ENCODE measurements at places on chromosomes 13 and 19. TPM values are rescaled to one million over a fixed set of nuclear protein-coding genes. Genes with fewer than 3 reads are reported as not detected.

The ERICH6B gene
- total RNA-seq: not detected

The CRB3 gene
- total RNA-seq: 5.1 TPM

GRCh38 chr13:79043208-79043607 lies 362.8 kb downstream of the RBM26 start:
- H3K4me3 ChIP-seq: no peak overlapping the region
- no peak for DNase-seq
- no peaks in the 10 kb centered on the region for H3K27me3 ChIP-seq
- H3K27ac ChIP-seq: no peak overlapping the region
- no peaks in the 10 kb centered on the region for H3K36me3 ChIP-seq
- no peaks in the 10 kb centered on the region for H3K4me1 ChIP-seq

DNA sequence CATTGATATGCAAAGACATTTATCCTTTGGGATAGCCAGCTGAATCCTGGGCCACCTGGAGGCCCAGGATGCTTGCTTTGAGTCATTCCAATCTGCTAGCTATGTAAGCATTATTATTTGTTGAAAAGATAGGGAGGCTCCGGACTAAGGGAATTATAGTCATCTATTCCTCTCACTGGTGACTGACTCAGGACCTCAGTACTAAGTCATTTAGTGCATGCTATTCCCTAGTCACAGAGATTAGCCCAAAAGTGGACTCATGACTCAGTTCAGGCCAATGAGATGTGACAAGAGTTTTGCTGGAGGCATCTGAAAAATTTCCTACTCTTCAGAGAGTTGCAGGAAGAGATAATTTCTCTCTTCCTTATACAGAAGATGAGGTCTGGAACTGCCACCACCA lies 67.9 kb upstream of the ITM2B start:
- DNase-seq: no peak
- H3K36me3 ChIP-seq: no peaks in the 10 kb centered on the region
- no peak overlapping the region for H3K4me3 ChIP-seq
- peaks cover 13% of the 10 kb centered on the region for H3K4me1 ChIP-seq

The C19orf81 gene
- total RNA-seq: not detected

DNA sequence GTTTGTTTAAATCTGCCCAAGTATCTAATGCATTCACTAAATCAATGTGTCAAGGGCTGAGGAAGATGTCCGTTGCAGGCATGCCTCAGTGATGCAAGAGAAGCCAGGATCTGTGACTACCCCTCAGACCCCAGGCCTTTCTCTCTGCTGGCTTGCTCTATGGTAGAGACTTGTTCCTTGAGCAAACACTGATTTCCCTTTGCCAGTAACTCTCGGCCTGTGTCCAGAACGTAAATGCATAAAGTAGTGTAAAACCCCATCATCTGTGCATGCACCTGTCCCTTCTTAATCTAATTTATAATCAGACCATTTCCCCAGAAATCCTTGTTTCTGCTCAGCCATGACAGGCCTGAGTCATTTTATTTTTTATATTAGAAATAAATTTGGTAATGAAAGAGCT lies 28.7 kb upstream of the FRY start:
- no peaks in the 10 kb centered on the region for H3K36me3 ChIP-seq
- no peak for DNase-seq
- no peak overlapping the region for H3K4me3 ChIP-seq
- H3K27ac ChIP-seq: no peak overlapping the region

The IL12RB1 gene
- total RNA-seq: 39.3 TPM

GRCh38 chr19:52635786-52636570 lies 2.2 kb downstream of the ZNF83 start:
- no peak overlapping the region for H3K4me3 ChIP-seq
- H3K4me1 ChIP-seq: peaks cover 20% of the 10 kb centered on the region
- no peaks in the 10 kb centered on the region for H3K36me3 ChIP-seq
- H3K27ac ChIP-seq: no peak overlapping the region

DNA sequence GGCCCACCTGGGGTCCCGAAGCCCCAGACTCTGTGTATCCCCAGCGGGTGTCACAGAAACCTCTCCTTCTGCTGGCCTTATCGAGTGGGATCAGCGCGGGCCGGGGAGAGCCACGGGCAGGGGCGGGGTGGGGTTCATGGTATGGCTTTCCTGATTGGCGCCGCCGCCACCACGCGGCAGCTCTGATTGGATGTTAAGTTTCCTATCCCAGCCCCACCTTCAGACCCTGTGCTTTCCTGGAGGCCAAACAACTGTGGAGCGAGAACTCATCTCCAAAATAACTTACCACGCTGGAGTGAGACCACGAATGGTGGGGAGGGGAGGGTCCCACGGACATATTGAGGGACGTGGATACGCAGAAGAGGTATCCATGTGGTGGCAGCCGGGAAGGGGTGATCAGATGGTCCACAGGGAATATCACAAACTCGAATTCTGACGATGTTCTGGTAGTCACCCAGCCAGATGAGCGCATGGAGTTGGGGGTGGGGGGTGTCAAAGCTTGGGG lies 1.0 kb upstream of the ICAM5 start:
- peaks cover 59% of the 10 kb centered on the region for H3K27me3 ChIP-seq
- H3K27ac ChIP-seq: no peak overlapping the region
- peaks cover 77% of the 10 kb centered on the region for H3K4me1 ChIP-seq
- peak overlapping the region; percentile 34 for H3K4me3 ChIP-seq

- H3K36me3 ChIP-seq: peaks cover 15% of the 10 kb centered on the region
- peak overlapping the region; percentile 52 for H3K4me3 ChIP-seq
- peak overlapping the region; percentile 100 for H3K27ac ChIP-seq
- H3K4me1 ChIP-seq: peaks cover 51% of the 10 kb centered on the region
- peak; percentile 88 for DNase-seq
Measured at GRCh38 chr19:39409208-39410016, 2.8 kb downstream of the ZFP36 start.

DNA sequence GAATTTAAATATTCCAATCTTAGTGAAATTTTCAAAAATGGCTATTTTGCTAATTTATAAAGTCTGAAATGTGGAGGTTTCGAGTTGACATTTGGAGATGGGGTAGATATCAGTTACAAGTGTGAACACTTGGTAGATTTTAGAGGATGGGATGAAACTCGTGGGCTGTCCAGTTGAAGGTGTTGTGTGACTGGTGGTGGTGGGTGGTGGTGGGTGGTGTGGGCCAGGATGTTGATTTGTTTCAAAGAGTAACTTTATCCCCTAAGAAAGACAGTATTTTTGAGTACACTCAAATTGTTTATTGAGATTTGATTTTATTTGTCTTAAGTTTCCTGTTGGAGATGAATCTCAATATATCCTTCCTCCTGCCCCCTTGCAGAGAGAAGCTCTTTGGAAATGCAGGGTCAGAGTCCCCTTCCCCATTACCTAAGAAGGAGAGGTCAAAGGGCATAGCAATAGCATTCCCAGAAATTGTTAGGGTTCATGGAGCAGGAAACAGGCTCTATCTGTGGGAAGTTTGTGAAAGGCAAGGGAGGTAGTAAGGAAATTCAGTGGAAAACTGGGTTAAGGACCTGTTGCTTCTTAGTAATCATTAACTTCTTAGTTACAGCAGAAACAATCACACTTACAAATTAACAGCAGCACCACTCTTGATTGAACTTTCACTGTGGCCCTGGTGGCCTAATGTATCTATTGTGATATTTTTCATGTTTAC lies 133.6 kb upstream of the RNF113B start:
- DNase-seq: no peak
- H3K4me3 ChIP-seq: no peak overlapping the region
- no peaks in the 10 kb centered on the region for H3K36me3 ChIP-seq
- no peak overlapping the region for H3K27ac ChIP-seq
- no peaks in the 10 kb centered on the region for H3K4me1 ChIP-seq

The FGF22 gene
- 1.9 TPM for total RNA-seq

GRCh38 chr13:51624207-51624606 lies 39.9 kb downstream of the WDFY2 start:
- no peak overlapping the region for H3K4me3 ChIP-seq
- H3K27me3 ChIP-seq: no peaks in the 10 kb centered on the region
- peaks cover 17% of the 10 kb centered on the region for H3K4me1 ChIP-seq
- DNase-seq: no peak
- no peak overlapping the region for H3K27ac ChIP-seq

The KLF1 gene
- not detected for total RNA-seq

The ZNF345 gene
- 18.0 TPM for total RNA-seq

The KLHL26 gene
- 13.4 TPM for total RNA-seq

DNA sequence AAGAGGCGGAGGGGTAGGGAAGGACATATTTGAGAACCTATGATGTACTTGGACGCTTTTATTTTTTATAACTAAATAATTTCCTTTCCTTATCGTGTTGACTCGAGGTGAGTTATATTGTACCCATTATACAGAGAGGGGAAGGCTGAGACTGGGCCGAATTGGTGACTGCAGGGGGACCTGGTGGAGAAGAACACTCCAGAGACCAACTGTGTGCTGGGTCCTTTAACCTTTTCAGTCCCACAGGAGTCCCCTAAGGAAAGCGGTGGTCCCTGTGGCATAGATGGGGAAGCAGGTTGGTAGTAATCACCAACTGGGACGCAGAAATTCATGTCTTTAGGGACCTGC lies 633 bp downstream of the MYH14 start:
- H3K4me1 ChIP-seq: no peaks in the 10 kb centered on the region
- no peak for DNase-seq
- no peaks in the 10 kb centered on the region for H3K36me3 ChIP-seq
- H3K27ac ChIP-seq: no peak overlapping the region
- no peak overlapping the region for H3K4me3 ChIP-seq

GRCh38 chr19:33225458-33225926 lies at the start of gene SLC7A10:
SLC7A10 (minus strand) TSS chr19:33225850; CDS start chr19:33225703, 147 bp downstream.
- H3K4me3 ChIP-seq: no peak within 1 kb of the TSS
- H3K27me3 ChIP-seq: peaks cover 29% of the 10 kb centered on the region
- DNase-seq: no peak
- no peak within 1 kb of the TSS for H3K27ac ChIP-seq

DNA sequence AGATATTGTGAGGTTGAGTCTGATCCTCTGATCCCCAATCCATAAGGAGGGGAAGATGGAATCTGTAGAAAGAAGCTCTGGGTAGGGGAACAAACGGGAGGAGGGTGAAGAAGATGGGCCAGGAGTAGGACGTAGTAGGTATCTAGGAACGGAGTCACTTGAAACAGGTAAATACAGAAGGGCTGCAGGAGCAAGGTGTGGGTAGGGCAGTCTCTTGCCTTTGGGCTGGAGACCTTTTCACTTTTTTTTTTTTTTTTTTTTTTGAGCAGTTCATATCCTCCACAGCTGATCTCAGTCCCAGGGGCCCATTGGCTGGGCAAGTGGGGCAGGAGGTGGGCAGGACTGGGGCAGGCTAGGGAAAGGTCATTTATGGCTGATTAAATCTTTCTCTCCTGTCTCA lies 1.5 kb downstream of the BCKDHA start:
- no peaks in the 10 kb centered on the region for H3K27me3 ChIP-seq
- no peak for DNase-seq
- no peaks in the 10 kb centered on the region for H3K36me3 ChIP-seq
- H3K4me3 ChIP-seq: no peak overlapping the region
- peaks cover 31% of the 10 kb centered on the region for H3K4me1 ChIP-seq

The KIR2DL1 gene
- total RNA-seq: not detected

The FGF21 gene
- not detected for total RNA-seq

The CPT1C gene
- total RNA-seq: 1.5 TPM

- no peak overlapping the region for H3K27ac ChIP-seq
- DNase-seq: no peak
- no peaks in the 10 kb centered on the region for H3K36me3 ChIP-seq
- no peaks in the 10 kb centered on the region for H3K27me3 ChIP-seq
- H3K4me1 ChIP-seq: peaks cover 15% of the 10 kb centered on the region
Measured at GRCh38 chr19:44792281-44792680, 14.6 kb downstream of the CBLC start.

The RNF113B gene
- not detected for total RNA-seq

DNA sequence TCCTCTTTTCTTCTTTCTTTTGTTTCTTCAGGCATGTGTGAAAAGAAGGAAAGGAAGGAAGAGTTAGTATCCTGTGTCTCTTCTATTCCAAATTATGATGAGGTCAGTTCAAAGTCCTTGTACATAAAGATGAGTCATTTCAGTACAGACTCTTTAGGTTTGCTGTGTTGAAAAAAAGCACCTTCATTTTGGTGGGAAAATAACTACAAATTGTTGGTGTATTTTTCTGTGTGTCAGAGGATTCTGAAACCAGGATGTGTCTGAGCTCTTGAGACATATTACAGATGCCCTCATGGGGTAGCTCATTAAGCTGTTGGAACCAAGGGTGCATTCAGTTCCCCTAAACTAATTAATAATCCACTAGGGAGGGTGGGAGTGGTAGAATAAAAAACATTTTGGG lies 5.8 kb upstream of the HSPH1 start:
- H3K4me1 ChIP-seq: peaks cover 9% of the 10 kb centered on the region
- no peak overlapping the region for H3K27ac ChIP-seq
- H3K27me3 ChIP-seq: no peaks in the 10 kb centered on the region
- H3K36me3 ChIP-seq: no peaks in the 10 kb centered on the region
- H3K4me3 ChIP-seq: no peak overlapping the region
- DNase-seq: no peak

The KLHL1 gene
- not detected for total RNA-seq

DNA sequence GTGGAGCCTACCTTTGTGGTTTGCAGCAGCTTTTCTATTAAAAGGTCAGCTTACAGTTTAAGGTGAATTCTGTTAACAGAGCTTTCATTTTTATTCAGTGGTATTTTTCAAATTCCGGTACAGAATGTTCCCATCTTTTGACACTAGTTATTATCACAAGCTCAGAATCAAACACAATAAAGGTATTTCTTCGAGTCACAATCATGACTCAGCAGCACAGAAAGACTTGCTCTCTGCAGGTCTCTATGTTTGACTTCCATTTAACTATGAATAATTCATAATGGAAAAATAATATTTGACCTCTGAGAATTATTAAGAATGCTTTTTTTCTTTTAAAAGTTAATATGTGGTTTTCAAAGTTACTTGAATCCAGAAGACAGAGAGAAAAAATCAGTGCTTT lies 28.2 kb downstream of the DACH1 start:
- DNase-seq: no peak
- H3K4me3 ChIP-seq: no peak overlapping the region
- H3K36me3 ChIP-seq: no peaks in the 10 kb centered on the region
- H3K27me3 ChIP-seq: no peaks in the 10 kb centered on the region

DNA sequence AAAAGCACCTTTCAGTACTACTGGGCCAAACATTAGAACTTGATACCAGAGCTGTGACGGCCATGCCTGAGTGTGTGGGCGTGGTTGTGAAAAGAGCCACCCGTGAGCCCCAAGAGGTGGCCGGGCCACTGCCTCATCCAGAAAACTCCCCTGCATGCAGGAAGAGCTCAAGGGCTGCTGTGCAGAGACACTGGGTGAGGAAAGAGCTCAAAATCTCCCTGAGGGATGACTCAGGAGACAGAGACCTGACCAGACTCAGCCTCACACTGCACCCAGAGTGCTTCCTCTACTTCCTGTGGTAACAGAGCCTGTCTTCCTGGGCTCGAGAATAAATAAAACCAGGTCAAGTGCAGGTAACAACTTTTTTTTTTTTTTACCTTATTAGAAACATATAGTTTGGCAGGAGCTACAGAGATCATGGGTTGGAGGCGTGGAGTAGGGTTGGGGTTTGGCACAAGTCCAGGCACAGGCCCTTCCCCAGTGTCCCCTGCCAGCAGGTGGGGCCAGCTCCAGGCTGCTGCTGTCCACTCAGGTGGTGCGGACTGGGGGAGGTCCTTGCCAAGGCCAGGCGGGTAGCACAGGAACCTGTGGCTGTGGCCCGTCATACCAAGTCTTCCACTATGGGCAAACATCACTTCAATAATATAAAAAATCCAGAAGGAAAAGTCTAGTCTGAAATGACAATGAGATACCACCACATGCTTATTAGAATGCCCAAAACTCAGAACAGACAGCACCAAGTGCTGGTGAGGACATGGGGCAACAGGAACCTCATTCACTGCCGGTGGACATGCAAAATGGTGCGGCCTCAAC lies 25.5 kb downstream of the ELL start:
- no peaks in the 10 kb centered on the region for H3K36me3 ChIP-seq
- H3K27ac ChIP-seq: peak overlapping the region; percentile 90
- H3K27me3 ChIP-seq: no peaks in the 10 kb centered on the region
- peaks cover 96% of the 10 kb centered on the region for H3K4me1 ChIP-seq

All from CD4-positive, alpha-beta memory T cell (primary cell).